ENCODE measurements at places on chromosomes 6 and 20. TPM values are rescaled to one million over a fixed set of nuclear protein-coding genes. Genes with fewer than 3 reads are reported as not detected.

The CYP39A1 gene
- 5.3 TPM for total RNA-seq

GRCh38 chr6:160685762-160686450 lies 16.1 kb upstream of the PLG start:
- DNase-seq, result no peak

GRCh38 chr6:37426945-37427510 lies 6.0 kb upstream of the CMTR1 start:
- no peak for DNase-seq

DNA sequence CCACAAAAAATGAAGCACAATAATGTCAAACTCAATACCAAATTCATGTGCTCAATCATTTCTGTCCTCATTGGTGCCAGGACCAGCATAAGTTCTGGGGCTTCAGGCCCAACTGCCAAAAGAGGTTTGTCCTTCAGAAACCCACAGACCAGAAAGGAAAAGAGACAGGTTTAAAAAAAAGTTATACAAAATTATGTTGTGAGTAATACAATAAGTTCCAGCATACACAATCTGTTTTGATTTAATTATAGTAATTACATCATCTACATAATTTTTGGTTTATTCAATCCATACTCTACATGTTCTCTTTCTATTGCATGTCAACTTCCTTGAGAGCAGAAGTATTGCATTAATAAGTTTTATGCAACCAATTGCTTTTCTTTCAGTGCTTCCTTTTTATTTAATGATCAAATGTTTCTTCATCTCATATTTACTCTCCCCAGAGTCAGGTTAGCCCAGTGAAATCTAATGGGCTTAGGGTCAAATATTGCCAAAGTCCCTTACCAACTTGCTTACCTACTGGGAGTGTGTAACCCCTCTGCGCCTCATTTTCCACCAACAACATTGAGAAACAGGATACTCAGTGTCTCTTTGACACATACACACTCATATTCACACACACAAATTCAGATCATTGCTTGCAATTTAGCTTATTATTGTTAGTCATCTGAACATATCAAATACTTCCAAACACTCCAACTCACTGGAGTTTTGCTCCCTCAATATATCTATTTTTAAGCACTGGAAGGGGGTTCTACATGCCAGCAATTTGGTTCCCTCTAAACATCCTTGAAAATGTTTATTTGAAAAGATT lies 424.4 kb upstream of the MARCKS start:
- DNase-seq, result no peak

The WFDC8 gene
- total RNA-seq, result not detected

DNA sequence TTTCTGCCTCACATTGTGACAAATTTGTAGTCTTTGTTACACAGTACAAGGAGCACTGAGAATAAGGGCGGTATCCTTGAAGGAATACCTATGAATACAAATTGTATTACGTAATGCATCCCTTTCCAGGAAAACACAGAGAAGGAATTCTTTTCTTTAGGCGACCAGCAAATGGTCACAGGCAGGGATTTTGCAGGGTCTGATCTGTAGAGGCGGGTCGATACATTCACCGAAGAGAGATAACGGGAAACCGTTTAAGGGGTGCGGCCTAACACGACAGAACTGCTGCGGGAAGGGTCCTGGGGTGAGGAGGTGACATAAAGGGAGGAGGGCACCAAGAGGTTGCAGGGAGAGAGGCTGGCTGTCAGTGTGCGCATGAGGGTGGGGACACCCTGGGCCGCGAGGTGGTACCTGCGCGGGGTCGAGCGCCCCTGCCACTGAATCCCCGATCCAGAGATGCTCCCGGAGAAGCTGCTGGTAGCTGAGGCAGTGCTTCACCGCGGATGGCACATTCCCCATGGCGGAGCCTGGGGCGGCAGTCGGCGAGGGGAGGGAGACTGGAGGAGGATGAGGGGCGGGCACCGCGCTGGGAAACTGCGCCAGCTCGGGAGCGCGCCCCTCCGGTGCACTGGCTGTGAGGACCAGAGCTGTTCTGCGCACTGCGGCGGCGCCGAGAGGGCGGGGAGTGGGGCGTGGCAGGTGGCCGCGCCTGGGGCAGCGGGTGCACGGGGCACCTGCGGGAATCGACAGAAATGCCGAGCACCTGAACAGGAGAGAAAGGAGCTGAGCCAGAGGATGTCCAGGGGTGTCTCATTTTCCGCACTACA lies at the start of gene HMGCLL1:
TSS of gene HMGCLL1 (minus strand) at position 656 of the 827 bp plus-strand sequence. CDS start at position 519, 137 bp downstream.
- peak; percentile 90 for DNase-seq

GRCh38 chr20:1509237-1509636 lies 18.0 kb upstream of the SIRPB2 start:
- DNase-seq, result no peak

- DNase-seq, result no peak
These were observed 1.4 kb upstream of the PTPRT start for GRCh38 chr20:43191143-43191542.

The SSTR4 gene
- not detected for total RNA-seq

- no peak for DNase-seq
These were observed 32.0 kb upstream of the SMIM28 start for GRCh38 chr6:138345565-138346285.

- DNase-seq, result no peak
These were observed 42.7 kb upstream of the GCNT2 start for GRCh38 chr6:10478187-10479040.

GRCh38 chr20:43766385-43766784 lies 39.6 kb upstream of the GTSF1L start:
- no peak for DNase-seq

- no peak for DNase-seq
These were observed 148.7 kb upstream of the TCF21 start for GRCh38 chr6:133740218-133740617.

- no peak for DNase-seq
These were observed 19.2 kb upstream of the MRPS10 start for GRCh38 chr6:42236682-42237473.

DNA sequence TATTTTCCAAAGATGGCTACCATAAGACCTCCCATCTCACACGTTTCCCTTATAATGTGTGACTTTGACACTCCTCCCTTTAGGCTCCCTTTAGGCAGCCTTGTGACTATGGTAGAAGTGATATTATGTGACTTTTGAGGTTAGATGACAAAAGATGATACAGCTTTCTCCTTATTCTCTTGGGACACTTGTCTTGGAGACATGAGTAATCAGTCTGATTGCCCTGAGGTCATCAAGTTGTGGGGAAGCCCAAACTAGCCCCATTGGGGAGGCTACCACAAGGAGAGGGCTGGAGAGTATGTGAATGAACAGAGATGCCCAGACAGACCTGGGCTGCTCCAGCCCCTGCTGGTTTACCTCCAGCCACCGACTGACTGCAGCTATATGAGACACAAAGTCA lies 10.6 kb upstream of the DLK2 start:
- DNase-seq, result no peak

- DNase-seq, result no peak
These were observed 94.2 kb upstream of the SCP2D1 start for GRCh38 chr20:18719426-18719825.

The FAXC gene
- 2.2 TPM for total RNA-seq

- DNase-seq, result no peak
These were observed 6.7 kb upstream of the ACSS1 start for GRCh38 chr20:25064561-25065071.

The BPI gene
- total RNA-seq, result 0.67 TPM
